ENCODE measurements at places on chromosomes 5 and 9.

DNA sequence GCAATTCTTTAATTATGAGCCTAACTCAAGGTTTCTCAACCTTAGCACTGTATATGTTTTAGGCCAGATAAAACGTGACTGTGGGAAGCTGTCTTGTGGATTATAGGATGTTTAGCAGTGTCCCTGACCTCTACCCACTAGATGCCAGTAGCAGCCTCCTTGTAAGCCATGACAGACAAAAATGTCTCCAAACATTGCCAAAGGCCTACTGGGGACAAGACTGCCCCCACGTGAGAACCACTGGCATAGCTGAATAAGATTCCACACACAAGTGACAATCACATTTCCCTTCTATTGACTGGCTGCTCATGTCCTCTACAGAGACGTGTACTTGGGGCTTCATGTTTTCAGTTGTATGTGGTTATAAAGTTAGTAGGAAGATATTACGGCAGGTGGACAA is 55.4 kb downstream of the GOLM1 start:
- DNase-seq, result no peak

DNA sequence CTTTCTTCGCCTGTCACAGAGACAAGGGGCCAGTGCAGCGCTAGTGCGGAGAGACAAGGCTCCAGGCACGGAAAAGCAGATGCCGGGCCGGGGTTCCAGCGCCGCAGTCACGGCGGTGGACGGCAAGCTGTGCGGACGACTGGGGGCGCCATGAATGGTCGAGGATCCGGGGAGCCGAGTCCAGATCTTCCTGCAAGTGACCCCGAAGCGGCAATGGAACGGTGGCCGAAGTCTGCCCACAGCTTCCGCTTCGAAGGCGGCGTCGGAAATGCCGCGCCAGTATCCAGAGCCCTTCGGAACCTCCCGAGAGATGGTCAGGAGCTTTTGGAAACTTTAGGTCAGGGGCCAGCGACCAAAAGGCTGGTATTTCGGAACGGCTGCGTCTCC is 601 bp upstream of the FAF2 start:
- peak; percentile 52 for DNase-seq

- no peak for DNase-seq
These were observed 37.8 kb downstream of the GLRX start for GRCh38 chr5:95784514-95785302.

- DNase-seq, result no peak
These were observed 114.4 kb downstream of the ZNF608 start for GRCh38 chr5:124631874-124632550.

GRCh38 chr5:73815631-73816030 is 189.6 kb downstream of the ARHGEF28 start:
- no peak for DNase-seq

GRCh38 chr9:134553061-134553891 is 88.3 kb upstream of the COL5A1 start:
- DNase-seq, result no peak

DNA sequence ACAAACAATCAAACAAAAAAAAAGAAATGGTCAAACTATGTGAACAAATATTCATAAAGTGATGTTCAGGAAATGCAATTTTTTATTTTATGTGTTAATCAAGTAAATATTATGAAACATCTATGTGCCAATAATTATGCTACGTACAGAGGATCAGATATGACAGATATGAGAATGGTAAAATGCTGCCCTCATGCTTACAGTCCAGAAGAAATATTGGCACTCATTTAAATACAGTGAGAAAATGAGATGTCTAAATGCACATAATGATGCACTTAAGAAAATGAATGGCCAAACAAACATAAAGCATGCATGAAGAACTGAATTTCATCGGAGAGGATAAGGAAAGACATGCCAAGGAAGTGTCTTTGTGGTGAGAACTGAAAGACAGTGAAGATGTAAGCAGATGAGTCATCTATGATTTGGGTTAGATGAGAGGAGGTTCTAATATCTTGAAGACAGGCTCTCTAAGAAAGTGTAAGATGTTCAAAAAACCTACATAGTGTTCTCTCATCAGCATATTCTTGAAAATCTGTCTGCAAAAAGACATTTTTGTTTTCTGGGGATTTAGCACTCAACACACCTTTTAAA is 1231.1 kb upstream of the ACO1 start:
- DNase-seq, result no peak

GRCh38 chr9:126218359-126219125 is 108.1 kb upstream of the MVB12B start:
- DNase-seq, result no peak

GRCh38 chr9:32722704-32723103 is 60.6 kb upstream of the TMEM215 start:
- DNase-seq, result no peak

GRCh38 chr9:78014776-78015175 is 16.8 kb downstream of the GNAQ start:
- DNase-seq, result no peak

DNA sequence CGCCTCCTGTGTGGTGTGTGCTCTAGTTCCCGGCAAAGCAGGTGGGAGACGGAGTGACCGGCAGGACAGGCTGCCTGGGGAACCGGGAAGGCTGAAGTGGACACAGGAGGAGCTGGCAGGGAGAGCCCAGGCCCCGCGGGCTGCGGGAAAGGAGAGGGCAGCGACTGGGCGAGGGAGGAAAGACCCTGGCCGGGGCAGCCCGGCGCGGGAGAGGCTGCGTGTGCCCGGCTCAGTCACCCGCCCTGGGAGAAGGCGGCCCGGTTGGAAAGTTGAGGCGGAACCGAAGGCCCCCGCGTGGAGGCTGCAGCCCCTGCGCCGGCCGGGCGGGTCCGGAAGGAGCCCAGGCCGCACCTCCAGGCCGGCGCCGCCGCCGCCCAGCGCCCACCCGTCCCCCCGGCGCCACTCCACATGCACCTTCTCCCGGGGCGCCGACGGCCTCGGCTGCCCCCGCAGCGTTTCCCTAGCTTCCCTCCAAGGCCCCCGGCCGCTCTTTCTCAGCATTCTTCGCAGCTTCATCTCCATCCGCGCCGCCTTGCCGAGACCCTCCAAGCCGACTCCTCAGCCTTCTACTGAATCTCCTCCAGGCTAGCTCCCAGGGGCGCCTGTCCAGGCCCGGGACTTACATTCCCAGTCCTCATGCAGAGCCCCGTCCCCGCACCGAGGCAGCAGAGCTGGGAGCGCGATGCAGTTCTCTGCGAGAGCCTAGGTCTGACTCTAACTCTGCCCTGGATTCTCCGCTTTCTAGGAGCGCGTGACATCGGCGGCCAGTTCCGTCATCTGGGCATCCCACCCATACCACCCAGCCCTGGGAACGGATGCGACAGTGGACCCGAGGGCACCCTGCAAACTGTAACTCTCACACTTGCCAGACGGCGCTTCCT is 152.0 kb downstream of the ERCC6L2 start:
- DNase-seq, result no peak

GRCh38 chr5:39891376-39891775 is 466.6 kb upstream of the DAB2 start:
- DNase-seq, result no peak

- no peak for DNase-seq
These were observed 367.1 kb upstream of the KLF4 start for GRCh38 chr9:107856633-107857032.

- no peak for DNase-seq
These were observed 82.1 kb upstream of the MOCS2 start for GRCh38 chr5:53191548-53192165.

- no peak for DNase-seq
These were observed 21.0 kb downstream of the F2RL2 start for GRCh38 chr5:76602094-76602726.

GRCh38 chr5:149212198-149212951 is 59.3 kb upstream of the AFAP1L1 start:
- DNase-seq, result no peak

- no peak for DNase-seq
These were observed 2.1 kb upstream of the HMGCS1 start for GRCh38 chr5:43315263-43315662.

GRCh38 chr5:113493446-113493845 is 5.2 kb upstream of the MCC start:
- no peak for DNase-seq

GRCh38 chr5:76524101-76524835 is 98.9 kb downstream of the F2RL2 start:
- DNase-seq, result no peak

DNA sequence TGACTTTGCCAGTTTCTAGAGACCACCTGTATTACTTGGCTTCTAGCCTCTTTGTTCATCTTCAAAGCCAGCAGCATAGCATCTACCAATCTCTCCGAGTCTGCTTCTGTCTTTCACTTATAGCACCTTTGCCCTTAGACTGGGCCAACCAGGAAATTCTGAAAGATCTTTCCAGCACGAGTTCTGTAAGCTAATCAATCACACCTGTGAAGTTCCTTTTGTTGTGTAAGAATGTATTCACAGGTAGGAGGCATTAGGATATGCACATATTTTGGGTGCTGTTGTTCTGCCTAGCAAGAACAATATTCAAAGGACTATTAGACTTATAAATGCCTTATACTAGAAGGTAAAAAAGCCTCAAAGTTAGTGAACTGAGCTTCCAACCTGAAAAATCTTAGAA is 232.1 kb downstream of the CDH12 start:
- no peak for DNase-seq

DNA sequence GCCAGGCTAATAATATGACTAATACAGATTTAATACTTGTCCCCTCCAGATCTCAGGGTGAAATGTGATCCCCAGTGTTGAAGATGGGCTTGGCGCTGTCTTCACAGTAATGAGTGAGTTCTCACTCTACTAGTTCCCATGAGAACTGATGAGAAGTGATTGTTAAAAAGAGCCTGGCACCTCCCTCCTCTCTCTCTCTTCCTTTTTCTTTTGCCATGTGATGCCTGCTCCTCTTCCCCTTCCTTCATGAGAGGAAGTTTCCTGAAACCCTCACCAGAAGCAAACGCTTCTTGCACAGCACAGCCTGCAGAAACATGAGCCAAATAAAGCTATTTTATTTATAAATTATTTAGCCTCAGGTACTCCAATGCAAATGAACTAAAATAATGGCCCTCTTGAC is 55.2 kb downstream of the GLDC start:
- no peak for DNase-seq

GRCh38 chr5:33854733-33855151 is 37.0 kb downstream of the ADAMTS12 start:
- DNase-seq, result no peak

DNA sequence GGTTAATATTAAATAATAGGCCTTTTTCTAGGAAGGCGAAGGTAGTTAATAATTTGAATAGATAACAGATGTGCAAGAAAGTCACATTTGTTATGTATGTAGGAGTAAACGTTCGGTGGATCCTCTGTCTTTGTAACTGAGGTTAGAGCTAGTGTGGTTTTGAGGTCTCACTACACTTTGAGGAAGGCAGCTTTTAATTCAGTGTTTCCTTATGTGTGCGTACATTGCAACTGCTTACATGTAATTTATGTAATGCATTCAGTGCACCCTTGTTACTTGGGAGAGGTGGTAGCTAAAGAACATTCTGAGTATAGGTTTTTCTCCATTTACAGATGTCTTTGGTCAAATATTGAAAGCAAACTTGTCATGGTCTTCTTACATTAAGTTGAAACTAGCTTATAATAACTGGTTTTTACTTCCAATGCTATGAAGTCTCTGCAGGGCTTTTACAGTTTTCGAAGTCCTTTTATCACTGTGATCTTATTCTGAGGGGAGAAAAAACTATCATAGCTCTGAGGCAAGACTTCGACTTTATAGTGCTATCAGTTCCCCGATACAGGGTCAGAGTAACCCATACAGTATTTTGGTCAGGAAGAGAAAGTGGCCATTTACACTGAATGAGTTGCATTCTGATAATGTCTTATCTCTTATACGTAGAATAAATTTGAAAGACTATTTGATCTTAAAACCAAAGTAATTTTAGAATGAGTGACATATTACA is 45.7 kb downstream of the TGFBR1 start:
- no peak for DNase-seq

DNA sequence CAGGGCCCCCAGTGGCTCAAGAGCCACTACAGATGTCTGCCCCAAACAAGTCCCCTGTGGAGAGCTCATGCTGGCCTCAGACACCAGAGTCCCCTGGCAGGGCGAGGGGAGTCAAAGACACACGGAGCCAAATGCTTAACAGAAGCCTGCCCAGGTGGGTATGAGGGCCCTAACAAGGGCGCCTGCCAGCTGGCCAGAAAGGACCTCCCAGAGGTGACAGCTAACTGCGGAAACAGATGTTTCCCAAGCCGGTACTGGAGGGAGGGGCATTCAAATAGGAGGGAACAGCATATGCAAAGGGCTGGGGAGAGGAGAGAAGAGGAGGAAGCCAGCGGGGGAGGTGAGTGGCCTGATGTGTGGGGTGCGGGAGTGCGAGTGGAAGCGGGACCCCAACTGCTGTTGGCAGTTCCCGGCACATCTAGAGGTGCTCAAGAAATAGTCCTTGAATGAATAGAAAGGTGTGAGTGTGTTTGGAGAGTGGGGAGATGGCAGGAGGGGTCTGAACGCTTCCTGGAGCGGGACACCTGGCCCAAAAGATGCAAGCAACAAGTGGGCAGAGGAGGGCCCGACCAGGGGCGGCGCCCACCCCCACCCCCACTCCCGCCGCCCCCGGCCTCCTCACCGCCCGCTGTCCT is 824 bp downstream of the MXD3 start:
- DNase-seq, result peak; percentile 42

GRCh38 chr9:33142535-33142934 is 24.6 kb downstream of the B4GALT1 start:
- no peak for DNase-seq

DNA sequence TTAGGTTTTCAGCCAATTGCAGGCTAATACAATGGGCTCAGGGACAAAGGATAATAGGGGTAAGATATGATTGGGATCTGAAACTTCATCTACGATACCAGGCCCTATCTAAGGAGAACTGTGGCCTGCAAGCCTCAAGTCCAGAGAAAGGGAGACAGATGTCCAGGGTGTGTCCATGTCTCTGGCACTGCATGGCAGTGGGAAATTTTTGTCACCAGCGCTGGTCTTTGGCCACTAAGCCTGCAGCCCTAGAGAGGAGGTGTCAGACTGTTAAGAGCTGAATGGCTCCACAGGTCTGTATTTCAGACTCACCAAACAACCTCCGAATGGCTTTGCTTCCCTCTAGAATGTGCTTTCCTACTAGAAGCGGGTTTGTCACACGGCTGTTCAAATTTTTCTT is 6.6 kb upstream of the CNOT6 start:
- no peak for DNase-seq

- DNase-seq, result no peak
These were observed 363 bp upstream of the SLC25A48 start for GRCh38 chr5:135833961-135834638.

DNA sequence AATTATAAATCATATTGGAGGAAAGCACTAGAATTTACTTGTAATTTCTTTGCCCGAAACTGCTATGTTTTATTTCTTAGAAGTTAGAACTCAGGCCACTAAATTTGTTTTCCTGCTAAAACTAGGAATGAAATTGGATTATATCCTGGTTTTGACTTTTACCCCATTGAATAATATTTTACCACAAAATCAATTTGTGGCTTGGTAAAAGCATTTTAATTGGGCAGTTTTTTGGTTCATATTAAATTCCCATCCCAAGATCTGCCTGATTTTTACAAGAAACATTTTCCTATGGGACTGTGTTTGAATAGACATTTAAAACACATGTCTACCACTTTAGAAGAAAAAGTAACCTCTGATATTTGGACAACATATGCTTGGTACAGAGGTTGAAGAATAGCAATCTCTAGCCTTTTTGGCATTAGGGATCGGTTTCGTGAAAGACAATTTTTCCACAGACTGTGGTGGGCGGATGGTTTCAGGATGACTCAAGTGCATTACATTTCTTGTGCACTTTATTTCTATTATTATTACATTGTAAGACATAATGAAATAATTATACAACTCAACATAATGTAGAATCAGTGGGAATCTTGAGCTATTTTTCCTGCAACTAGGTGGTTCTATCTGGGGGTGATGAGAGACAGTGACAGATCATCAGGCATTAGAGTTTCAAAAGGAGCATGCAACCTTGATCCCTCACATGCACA is 565.6 kb downstream of the PRR16 start:
- DNase-seq, result no peak
